ENCODE measurements at places on chromosomes 13 and 19.

DNA sequence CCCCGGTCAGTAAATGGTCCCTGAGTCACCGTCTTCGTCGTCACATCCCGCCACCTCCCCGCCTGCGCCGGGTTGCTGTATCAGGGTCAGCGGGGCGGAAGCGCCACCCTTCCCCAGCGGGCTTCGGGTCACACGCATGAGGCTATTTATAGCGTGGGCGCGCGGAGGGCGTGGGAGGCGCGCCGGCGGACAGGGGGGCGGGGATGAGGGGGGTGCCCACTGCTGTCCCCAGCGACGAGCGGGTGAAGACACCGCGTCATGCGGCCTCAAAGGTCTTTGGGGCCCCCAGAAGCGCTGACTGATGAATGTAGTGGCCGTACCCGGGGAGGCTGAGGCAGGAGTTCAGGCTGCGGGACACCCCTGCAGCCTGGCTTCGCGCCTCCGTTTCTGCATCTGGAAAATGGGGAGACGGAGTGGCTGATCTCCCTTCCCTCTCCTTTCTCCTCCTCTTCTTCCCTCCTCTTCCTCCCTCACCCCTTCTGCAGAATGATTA is 7.9 kb downstream of the UNC13A start:
- DNase-seq, result no peak

DNA sequence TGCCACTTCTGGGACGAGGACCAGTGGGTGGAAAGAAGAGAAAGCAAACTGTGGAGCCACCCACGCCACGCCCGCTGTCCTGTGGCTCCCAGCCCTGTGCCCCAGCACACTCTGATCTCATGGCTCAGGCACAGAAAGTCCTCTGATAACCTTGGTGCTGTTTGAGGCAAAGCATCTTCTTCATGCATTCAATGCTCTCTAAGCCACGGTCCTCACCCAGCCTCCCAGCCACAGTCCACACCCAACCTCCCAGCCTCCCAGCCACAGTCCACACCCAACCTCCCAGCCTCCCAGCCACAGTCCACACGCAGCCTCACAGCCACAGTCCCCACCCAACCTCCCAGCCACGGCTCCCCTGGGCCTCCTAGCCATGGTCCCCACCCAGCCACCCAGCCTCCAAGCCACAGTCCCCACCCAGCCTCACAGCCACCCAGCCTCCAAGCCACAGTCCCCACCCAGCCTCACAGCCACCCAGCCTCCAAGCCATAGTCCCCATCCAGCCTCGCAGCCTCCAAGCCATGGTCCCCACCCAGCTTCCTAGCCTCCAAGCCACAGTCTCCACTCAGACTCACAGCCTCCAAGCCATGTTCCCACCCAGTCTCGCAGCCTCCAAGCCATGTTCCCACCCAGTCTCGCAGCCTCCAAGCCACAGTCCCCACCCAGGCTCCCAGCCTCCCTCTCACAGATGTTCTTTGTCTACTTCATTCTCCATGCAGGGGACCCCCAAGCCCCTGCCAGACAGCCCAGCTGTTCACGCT is 74.9 kb downstream of the SOX1 start:
- DNase-seq, result no peak

DNA sequence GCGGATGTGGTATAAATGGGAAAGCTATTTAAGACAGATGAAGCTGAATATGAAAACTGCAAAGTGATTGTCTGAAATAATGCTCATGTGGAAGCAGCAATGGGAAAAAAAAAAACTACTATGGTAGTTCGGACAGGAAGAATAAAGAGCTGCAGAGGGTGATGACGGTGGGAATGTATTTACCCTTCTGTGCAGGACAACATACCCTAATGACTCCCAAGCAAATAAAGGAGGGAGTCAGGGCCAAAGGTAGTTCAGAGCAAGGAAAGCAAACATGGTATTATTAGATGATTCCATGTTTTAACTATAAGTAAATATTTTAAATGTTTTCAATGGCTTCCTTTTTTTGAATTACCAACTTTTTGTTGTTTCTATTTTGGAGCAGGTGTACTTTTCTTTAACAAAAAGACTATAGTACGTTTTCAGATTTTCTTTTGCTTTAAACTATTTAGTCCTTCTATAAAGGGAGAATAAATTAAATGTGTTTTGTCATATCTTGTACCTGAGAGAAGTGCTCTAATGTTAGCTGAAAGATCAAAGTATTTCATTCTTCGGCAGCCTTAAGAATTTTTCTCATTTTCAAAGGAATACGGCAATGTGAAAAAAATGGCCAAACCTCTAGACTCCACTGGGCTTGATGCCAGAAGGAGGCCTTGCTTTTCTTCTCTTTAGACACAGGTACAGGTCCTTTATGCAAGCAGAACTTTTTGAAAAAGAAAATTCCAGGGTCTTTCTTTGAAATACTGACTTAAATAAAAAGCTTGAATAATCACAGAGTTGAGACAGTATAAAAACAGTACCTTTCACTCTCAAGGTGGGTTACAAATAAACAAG is 67.8 kb upstream of the ZDHHC20 start:
- DNase-seq, result no peak

DNA sequence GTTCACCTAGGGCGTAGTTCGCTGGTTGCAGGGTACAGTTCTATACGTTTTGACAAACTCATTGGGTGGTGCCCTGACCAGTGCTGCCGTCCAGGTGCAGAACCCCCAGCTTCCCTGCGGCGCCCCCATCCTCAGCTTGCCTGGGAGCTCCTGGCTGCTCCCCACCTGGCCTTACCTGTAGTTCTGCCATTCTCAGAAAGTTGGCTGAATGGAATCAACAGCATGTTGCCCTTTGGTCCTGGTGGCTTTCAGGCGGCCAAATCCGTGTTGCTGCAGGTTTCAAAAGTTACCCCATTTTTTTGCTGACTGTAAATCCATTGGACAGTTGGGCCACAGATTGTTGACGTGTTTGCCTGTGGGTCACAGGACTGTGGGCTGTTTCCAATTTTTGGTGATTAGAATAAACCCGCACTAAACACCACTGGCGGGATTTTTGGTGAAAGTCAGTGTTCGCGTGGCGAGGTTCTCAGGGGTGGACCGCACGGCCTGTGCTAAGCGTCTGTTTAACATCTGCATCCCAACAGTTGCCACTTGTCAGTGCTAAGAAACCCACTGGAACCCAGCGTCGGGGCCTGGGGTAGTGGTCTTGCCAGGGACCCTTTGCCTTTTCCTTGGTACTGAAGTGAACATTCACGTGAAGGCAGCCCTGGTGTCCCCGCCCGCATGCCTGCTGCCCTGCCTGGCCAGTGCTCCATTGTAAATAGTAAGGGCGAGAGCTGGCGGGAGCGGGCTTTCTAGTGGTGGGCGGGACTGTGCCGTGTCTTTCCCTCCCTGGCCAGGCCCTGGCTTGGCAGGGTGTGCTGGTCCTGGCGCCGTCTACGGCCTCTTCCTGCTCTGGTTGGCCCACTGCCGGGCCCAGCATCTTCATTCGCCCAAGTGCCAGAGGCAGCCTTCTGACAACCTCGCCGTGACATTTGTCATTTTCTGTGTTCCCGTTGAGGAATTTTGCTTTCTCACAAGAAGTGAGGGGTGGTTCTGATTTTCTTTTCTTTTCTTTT is 3.3 kb downstream of the DOT1L start:
- no peak for DNase-seq

DNA sequence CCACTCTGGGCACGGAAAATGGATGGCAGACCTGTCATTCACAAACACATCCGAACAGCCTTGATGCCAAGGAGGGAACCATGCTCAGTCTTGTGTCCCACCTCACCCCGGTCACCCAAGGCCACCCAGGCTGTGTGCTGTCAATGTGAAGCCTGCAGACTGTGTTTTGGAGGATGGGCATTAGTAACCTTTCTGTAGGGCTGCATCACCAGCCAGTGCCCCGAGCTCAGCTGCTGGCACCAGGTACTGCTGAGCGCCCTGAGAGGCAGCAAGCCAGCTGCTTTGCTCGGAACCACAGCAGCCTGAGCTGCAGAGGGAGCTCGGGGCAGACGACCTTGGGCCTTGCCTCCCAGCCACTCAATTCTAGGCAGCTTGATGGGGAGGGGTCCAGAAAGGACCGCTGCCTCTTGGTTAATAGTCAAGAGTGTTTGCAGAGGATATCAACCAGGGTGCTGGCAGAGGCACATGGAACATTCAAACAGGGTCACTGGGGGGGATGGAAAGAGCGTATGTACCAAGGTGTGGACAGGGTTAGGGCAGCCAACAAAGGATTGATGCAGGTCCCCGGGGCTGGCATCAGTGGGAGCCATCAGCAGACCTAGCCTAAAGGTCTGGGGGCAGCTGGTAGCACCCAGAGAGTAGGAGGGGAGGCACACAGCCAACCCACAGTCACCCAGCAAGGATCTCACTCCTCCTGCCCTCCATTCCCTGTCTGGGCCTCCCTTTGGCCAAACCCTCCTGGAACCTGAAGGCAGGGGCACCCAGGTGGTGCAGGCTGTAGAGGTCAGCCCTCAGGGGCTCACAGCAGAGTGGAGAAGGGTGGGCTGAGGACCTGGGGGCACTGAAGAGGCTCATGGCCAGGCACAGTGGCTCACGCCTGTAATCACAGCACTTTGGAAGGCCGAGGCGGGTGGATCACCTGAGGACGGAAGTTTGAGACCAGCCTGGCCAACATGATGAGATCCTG is 8.1 kb downstream of the VSTM2B start:
- DNase-seq, result no peak

All from fibroblast of skin of left biceps (primary cell).